ENCODE measurements at places on chromosomes 2 and 18.

DNA sequence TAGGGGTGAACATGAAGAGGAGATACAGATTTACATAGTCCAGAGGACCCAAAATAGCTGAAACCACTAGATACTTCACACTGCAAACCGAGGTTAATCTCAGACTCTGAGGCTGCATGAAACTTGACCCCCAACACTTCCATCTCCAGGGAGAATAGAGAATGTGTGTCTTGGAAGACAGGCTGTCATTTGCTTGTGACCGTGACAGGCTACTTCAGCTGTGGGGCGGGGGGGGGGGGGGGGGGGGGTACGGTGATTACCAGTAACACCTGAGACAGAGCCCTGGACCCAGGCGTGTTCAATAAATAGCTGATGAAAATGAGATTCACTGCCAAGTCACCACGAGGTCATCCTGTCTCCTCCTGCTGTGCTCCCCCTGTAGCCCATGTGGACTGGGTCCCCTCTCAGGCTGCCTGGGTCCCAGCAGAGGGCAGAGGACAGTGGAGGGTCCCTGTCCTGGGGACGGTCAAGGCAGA lies 5.7 kb upstream of the KLHL29 start:
- no peak for DNase-seq

DNA sequence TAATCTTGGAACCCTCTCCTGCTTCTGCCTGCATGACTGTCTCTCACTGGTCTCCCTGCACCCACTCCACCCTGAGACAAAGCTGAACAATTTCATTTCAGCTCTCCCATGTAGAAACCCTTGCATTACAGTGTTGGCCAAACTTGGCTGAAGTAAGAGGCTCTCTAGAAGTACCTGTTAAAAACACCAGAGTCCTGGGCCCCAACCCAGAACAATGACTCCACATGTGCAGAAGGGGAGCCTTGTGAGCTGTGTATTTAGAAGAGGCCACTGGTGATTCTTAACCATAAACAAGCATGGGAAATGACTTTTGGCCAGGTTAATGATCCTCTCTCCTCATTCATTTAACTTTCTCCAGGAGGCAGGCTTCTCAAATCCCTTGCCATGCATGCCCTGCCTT lies 254.8 kb downstream of the SETBP1 start:
- DNase-seq: no peak

DNA sequence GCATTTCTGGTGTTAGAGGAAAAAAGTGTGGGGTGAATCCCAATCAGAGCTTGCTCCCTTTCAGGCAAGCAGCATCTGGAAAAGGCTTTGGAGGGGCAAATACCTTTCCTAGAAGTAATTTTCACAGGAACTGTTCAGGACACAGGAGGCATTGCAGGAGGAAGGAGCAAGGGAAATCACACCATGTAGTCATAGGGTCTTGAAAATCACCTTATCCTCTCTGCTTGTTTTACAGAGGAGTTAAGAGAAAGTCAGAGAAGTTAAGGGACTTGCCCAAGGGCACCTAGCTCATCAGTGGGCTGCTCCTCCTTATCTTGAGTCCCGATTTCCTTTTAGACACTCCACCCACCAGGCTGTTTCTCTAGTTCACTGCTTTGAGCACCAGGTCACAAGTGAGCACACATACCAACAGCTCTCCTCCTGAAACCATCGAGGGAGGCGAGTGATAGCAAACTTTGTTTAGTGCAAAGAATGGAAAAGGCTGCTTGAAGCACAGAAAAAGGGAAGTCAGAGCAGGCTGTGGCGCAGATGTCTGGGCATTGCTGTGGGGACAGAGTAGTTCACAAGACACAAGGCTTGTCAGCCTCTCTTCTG lies 89.2 kb upstream of the CXCR4 start:
- DNase-seq: no peak

DNA sequence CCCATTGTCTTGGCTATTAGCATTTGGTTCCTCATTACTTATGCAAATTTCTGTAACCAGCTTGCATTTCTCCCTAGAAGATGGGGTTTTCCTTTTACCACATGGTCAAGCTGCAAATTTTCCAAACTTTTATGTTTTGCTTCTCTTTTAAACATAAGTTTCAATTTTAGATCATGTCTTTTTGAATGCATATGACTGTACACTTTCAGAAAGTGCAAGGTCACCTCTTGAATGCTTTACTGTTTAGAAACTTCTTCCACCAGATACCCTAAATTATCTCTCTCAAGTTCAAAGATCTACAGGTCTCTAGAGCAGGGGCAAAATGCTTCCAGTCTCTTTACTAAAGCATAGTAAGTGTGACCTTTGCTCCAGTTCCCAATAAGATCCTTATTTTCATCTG lies 837.6 kb upstream of the NXPH2 start:
- no peak for DNase-seq

GRCh38 chr18:3248062-3248657 lies 559 bp downstream of the MYL12A start:
- DNase-seq: no peak

DNA sequence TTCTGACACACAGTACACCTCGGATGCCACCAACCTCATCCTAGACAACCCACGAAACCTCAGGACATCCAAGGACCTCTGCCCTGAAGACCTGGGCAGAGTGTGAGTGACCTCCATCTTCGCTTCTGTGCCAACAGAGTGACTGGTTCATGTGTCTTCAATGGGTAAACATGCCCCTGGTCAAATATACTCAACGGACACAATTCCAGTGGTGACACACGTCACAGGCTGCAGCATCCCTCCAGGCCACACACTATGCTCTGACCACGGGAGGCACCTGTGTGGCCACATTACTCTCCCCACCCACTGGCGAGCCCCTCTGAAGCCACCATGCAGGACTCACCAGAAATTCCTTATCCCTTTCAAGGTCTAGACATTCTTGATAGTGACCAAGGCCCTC lies 85.2 kb downstream of the GALR1 start:
- DNase-seq: no peak

GRCh38 chr2:178320011-178320585 lies 125.8 kb downstream of the OSBPL6 start:
- DNase-seq: no peak

GRCh38 chr18:76274468-76275289 lies 220.4 kb downstream of the ZNF516 start:
- DNase-seq: no peak

- DNase-seq: no peak
These were observed 82.0 kb upstream of the MSH2 start for GRCh38 chr2:47321006-47321405.

DNA sequence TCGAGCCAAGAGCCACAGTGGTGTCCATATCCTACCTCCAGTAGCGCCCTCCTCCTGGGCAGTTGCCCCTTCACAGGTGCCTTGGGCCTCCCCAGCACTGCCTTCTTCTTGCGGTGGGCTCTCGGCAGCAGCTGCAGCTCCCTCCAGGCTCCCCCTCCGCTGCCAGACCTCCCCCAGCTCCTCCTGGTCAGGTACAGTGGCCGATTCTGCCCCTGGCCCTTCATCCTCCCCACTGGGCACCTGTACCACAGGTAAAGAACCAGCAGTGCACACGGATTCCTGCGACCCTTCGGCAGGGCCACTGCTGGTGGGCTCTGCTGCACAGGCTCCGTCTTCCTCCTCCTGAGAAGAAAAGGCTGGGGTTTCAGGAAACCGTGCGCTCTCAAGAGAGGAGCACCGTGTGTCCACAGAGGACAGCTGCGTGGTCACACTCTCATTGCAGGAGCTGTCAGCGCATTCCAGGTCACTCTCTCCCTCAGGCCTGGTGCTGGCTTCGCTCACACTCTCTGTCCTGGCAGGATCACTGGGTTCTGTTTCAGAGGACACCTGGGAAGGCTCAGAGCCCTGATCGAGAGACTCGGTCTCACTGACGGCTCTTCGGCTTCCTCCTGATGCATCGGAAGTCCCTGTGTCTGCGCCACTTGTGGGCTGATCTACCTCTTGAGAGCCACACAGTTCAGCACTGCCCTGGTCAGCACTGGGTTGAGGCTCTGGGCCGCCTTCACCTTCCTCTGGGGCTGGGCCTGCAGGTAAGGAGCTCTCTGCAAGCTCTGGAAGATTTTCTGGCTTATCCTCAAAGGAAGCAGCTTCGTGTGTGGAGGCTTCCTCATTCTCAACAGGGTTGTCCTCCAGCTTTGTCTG lies 147.4 kb upstream of the STK17B start:
- DNase-seq: no peak

GRCh38 chr2:143965493-143966164 lies 554.3 kb downstream of the ZEB2 start:
- DNase-seq: no peak

- DNase-seq: no peak
These were observed 230.5 kb downstream of the PARD3B start for GRCh38 chr2:204775766-204776165.

- DNase-seq: no peak
These were observed 56.1 kb downstream of the CNTNAP5 start for GRCh38 chr2:124081154-124081716.

DNA sequence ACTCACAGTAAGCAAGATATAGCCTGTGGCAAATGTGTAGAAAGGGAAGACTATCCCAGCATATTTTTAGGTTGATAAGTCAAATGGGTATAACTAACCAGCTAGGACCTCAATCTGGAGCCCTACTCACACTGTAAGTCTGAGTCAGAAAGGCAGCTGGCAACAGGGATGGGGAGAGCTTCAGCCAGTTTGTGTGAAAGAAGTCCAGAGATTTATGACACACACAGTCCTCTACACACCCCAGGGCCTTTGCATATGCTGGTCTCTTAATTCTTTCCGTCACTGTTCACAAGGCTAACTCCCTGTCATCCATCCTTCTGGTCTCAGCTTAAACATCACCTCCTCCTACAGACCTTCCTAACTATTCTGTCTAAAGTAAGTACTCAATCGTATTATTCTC lies 5.9 kb upstream of the TCF4 start:
- DNase-seq: no peak

GRCh38 chr18:37055137-37055802 lies 226.3 kb downstream of the KIAA1328 start:
- DNase-seq: no peak

DNA sequence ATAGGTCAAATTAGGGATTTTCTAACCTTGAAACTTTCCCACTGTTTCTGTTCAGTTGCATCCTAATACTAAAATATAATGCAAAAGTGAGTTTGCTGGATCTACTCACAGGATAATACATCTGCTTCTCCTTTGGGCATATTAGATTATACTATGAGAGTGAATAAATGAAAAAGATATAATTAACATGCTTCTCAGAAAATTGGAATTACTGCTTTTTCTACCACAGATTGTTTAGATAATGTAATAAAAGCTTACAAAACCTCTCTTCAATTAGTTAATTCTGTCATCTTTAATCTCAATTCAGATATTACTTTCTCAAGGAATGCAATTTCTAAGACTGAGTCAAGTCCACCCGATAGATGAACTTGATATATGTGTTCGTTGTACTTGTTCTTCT lies 1077.2 kb upstream of the CDH2 start:
- DNase-seq: no peak

- DNase-seq: no peak
These were observed 105.6 kb downstream of the CSRNP3 start for GRCh38 chr2:165575044-165575615.

DNA sequence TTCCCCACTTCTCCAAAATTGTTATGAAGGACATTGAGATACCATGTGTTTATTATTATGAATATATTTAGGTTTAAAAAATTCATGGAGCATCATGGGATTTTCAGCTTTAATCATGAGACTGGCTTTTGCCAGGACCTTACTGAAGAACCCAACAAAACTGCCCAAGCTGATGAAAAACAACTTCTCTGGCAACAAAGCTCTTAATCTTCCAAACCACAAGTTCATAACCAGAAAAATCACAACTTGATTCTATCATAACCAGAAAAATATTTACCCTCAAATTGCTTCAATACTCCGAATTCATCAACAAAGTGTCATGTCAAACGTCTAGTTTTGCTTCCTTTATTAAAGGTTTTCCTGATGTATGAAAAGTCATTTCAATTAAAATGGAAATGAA lies 971.8 kb upstream of the ACVR2A start:
- DNase-seq: no peak

- DNase-seq: no peak
These were observed 7.1 kb downstream of the CKAP2L start for GRCh38 chr2:112757265-112757664.

GRCh38 chr18:8556424-8556823 lies 52.8 kb upstream of the RAB12 start:
- no peak for DNase-seq

DNA sequence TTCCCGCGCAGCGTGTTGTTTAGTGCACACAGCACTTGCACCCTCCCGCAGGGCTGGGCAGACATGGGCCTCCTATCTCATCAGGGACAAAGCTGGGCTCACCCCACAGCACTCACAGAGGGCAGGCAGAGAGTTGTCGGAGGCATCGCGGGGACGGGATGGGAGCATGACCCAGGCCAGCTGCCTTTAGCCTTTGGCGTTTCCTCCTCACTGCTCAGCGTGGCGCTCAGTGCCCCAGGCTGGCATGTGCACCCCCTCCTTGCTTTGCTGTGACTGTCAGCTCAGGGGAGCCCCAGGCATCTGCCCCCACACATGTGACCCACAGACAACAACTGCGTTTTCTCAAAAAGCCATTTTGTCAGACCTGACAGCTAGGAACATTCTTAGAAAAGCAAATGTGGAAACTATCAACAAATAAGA lies 101.1 kb downstream of the RNF144A start:
- DNase-seq: no peak

- no peak for DNase-seq
These were observed 17.1 kb downstream of the ODC1 start for GRCh38 chr2:10430886-10431622.

DNA sequence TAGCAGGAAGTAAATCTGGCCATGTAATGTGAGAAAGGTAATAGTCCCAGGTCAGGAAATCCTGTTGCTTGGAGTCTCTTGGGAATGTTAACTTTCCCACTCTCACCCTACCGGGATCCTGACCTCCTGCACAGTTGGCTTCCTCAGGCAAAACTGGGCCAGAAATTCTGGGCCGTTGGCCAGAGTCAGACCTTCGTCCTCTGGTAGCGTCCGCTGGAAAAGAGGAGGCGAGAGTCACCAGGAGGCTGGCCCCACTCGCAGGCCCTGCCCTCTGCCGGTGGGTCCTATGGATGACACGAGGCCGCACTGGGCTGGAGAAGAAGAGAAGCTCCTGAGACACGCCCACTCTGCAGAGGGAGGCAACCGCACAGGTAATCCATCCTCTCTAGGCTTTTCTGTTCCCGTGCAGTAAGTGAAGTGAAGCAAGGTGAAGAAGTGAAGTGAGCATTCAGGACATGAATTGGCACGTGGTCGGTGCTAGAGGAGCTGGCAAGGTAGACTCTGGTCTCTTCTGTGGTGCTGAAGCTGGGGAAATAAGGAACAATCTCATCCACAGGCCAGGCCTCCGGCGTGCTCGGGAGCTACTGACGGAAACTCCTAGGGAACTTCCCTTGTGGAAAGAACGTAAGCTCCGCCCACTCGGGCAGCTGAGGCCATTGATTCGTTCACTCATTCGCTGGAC lies 182.7 kb upstream of the GLI2 start:
- DNase-seq: no peak
